ENCODE measurements at places on chromosomes 1 and 21.

- DNase-seq: no peak
Observed at GRCh38 chr1:76068542-76068941, 6.0 kb upstream of the ST6GALNAC3 start.

DNA sequence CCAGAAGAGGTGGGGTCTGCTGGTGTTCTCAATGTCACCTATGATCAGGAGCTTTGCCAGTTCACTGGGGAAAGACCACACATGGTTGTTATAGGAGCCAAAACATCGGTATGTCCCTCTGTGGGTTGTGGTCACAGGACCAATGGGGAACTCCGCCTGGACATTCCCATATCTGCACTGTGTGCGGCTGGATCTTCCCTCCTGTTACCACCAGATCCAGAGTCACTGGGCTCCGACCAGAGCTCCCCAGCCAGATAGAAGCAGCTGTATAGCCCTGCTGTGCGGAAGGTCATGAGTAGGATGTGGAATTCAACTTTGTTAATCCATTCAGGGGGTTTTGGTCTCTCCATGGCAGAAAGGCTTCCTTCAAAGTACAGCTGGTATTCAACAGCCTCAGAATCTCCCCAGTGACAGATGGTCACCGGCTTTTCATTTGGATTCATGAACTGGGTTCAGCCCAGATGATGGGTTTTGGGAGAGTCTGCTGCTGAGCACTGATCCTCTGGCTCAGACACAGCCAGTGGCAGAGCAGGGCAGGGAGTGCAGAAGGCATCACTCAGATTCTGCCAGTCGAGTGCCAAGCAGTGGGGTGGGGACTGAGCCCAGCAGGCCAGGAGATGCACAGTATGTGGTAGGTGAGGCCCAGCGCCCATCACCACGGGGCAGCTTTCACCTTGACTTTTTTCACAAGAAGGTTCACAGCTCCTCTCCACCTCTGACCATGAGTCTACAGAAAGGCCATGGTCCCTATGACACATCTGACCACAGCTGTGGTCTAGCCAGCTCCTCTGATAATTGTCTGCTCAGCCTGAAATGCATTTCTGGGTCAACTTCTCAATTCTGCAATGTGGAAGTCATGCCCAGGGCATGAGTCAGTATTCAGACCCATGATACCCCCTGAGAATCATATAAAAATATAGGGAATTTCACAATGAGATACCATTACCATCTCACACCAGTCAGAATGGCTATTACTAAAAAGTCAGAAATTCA lies 2.9 kb upstream of the SHCBP1L start:
- DNase-seq: peak; percentile 55

DNA sequence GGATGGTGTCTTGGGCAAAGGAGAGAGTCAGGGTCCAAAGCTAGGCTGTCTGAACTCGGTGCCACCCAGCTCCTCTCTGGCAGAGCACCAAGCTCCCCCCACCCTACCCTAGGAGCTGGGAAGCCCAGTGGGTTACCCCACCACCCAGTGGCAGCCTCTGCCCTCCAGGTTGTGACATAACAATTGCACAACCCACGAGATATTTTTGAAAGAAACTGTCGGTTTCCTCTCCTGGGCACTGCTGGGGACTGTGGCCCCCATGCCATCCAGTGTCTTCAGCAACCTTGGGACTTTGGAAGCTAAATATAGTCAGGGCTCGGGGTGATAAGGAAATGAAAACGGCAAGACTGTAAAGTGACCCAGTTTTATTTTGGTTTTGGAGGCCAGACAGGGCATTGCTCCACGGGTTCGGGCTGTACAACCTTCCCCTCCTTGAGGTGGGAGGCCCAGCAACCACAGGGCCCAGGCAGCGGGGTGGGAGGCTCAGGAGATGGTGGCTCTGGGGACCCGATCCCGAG lies 1.4 kb downstream of the CITED4 start:
- no peak for DNase-seq

- no peak for DNase-seq
Observed at GRCh38 chr1:228168563-228169270, 3.1 kb downstream of the IBA57 start.

DNA sequence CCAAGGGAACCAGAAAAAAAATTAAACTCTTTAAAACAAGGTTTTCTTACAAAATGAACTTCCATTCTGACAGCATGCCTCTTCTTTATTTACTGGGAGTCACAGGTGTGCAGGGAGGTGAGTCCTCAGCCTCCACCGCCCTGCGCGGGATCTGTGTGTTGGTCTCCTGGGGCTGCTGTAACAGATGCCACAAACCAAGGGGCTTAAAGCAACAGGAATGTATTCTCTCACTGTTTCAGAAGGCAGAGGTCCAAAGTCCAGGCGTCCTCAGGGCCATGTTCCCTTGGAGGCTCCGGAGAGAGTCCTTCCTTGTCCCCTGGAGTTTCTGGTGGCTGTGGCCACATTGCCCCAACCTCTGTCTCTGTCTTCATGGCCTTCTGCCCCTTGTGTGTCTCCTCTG lies 123.6 kb upstream of the C1orf174 start:
- no peak for DNase-seq

GRCh38 chr1:11952455-11953109 lies 18.1 kb downstream of the PLOD1 start:
- DNase-seq: no peak

GRCh38 chr21:42460391-42461184 lies 35.4 kb downstream of the RSPH1 start:
- no peak for DNase-seq

DNA sequence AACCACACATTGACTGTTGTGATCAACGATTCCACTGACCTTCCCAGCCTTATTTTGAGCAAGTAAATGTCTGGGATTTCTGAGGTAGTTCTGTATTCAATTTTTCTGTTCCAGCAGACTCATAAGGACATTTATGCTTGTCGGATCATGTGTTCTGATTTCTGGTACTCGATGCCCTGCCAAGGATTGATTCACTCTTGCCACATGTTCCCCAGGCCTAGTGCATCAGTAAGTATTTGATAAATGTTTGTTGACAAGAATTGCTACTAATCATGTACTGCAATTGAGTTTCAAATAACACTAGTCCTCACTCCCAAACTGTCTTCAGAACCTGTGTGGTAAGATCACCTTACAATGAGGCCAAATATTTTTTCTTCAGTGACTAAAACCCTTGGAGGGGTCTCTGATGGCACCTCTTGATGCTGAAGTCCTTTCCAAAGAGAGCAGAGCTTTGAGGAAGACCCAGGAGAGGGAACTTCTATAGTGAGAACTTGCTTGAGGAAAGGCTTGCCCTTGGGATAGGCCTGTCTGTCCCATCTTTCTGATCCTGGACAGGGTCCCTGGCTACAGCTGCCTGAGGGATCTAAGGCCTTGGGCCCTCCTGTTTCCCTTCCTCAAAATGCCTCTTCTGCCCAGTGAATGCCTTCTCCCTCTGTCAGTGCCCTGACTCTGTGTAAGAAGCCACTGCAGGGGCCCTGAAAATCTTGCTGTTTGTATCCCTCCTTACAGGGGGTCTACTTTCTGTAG lies 115.8 kb upstream of the FAM78B start:
- DNase-seq: no peak

GRCh38 chr1:163528710-163529348 lies 207.1 kb downstream of the NUF2 start:
- DNase-seq: no peak

DNA sequence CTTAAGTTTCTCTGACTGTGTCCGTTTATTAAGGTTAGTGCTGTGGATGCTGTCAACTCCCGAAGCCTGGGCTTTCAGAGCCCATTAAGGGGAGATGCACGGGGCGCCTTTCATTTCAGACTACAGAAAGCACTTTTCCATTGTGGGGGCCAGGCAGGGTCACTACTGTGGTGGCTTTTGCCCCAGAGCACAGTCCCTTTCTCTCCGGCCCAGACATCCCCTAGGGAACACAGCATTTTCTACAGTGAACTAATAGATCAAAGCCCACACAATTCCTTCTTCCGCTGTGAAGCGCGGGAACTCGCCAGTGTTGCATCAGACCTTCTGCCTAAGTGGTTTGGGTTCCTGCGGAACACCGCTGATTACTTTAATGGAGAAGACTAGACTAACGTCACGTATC lies 26.8 kb upstream of the MAP1LC3C start:
- no peak for DNase-seq

- DNase-seq: no peak
Observed at GRCh38 chr1:199909137-199909536, 118.4 kb upstream of the NR5A2 start.

GRCh38 chr1:175757381-175758015 lies 14.1 kb upstream of the TNR start:
- DNase-seq: no peak

- DNase-seq: peak; percentile 54
Observed at GRCh38 chr1:109595531-109595930, 23.9 kb downstream of the GNAT2 start.

- DNase-seq: no peak
Observed at GRCh38 chr1:108114033-108114599, 86.0 kb downstream of the SLC25A24 start.

DNA sequence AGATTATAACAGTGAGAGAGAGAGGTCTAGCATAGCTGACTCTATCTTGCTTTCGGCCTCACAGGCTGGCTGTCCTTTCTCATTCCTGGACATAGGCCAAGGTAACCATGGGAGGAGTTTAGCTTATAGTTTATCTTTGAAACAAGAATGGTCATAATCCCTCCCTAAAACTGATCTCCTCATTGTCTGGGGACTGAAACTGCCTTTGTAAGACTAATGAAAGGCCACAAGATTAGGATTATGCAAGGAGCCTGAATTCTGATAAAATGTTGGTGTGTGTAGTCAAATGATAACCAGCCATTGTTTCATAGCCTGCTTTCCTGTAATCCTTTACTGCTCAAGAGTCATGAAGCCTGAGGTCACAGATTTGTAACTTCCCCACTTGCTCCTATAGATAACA lies 131.9 kb upstream of the LYPLAL1 start:
- no peak for DNase-seq

- no peak for DNase-seq
Observed at GRCh38 chr1:55127827-55128343, 87.3 kb downstream of the USP24 start.

- DNase-seq: no peak
Observed at GRCh38 chr1:226985239-226985838, 45.2 kb downstream of the COQ8A start.

- DNase-seq: no peak
Observed at GRCh38 chr1:100896481-100896982, 642 bp downstream of the SLC30A7 start.

GRCh38 chr21:35375115-35375514 lies 326.0 kb upstream of the RUNX1 start:
- DNase-seq: peak; percentile 81

GRCh38 chr1:60274422-60275290 lies 201.1 kb upstream of the C1orf87 start:
- no peak for DNase-seq

DNA sequence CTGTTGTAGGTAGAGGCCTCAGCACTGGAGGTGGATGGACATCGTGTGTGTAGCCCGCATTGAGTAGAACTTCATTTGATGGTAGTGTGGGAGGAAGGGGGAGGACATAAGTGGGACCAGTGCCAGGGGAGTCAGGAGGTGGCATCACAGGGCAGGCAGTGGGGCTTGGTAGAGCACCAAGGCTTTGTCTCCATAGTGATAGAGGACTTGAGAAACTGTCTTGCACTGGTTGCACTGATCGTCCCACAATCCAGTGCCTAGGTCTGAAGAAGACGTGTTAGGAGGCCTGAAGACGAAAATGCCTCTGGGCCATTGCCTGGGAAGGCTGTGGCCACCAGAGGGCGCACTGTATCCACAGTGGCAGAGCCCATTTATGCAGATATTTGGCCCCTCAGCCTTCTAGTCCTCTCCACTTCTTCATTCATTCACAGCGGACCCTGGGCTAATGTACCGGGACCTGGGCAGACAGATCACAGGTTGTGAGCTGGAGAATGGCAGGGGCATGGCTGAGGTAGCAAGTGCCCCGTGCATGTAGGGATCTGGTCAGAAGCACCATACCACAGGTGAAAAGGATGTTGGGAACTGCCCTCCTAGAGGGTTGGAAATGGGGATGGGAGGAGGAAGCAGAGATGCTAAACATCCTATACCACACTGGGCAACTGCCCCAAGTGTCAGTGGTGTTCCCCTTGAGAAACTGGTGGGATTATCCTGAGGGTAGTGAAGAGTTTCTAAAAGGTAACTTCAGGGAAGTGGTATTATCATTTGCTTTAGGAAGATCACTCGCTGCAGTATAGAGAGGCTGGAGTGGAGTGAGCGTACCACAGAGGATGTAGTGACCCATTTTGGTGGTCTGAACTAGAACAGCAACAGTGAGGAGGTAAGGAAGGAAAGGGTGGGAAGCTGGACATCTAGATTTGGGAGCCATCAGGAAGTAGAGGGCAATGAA lies 95.3 kb downstream of the PIK3R3 start:
- DNase-seq: peak; percentile 51

- DNase-seq: no peak
Observed at GRCh38 chr1:15786581-15786980, 20.9 kb downstream of the UQCRHL start.

DNA sequence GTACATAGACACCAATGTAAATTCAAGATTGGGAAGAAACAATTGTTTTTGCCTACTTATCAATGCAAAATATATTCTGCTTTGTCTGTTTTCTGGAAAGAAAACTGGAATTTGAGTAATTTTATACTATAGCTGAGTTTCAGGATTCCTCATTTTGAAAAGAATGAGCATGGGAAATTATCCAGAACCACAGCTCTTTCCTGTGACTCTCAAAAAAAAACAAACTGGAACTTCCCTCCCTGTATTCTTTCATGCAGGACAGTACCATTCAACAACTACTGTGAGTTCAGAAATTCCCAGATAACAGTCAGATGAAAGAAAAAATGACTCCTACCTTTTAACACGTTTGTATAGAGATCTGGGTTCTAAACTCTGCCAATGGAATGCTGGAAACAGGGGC lies 372.4 kb downstream of the TGFB2 start:
- no peak for DNase-seq

GRCh38 chr1:101237229-101237837 lies 514 bp downstream of the S1PR1 start:
- peak; percentile 61 for DNase-seq

DNA sequence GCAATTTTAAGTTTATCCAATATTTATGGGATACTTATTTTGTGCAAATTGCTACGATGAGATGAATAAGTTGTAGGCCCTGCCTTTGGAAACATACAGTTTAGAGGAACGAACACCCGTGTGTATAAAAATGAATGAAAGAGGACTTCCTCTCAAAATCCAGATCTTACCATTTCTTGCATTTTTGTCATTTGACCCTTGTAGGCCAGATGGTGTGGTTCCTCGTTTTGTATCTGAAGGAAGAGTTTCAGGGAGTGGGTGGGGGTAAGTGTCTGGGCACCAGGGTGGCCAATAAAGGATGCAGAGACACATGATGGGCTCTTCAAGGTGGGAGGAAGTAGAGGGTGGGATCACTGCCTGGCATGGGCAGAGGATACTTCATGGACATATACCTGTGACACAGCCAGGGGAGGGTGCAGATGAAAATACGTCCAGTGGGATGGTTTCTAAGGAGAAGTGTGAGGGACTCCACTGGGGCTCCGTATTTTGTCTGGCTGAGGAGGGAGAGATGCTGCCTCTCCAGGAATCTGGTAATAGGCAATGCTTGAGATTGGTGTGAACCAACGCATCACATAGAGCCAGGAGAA lies 14.4 kb downstream of the MAPKAPK2 start:
- DNase-seq: no peak
